ENCODE measurements at places on chromosomes 4 and X.
A peak's percentile ranks its signal among the peaks of the same experiment; 100 is the strongest.

GRCh38 chr4:40196724-40197281 lies at the start of gene RHOH:
TSS of gene RHOH (plus strand) at chr4:40197031. CDS start at chr4:40243387, 46,356 bp downstream.
- DNase-seq, result peak; percentile 66

DNA sequence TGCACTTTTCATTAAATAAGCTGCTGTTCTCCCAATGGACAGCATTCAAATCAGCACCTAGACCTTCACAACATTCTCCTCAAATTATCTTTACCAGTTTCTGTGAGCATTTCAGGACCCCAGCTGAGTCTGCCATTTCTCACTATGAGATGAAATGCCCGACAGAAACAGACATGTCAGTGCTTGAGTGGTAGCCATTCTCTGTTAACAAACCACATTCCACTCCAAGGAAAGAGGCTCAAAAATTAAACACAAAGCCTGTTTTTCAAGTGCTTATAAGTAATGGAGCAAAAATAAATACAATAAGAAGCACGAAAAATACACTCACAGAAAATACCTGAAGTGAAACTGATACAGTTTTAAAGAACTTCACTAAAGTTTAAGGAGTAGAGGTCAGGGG lies 320.2 kb upstream of the PRPS2 start:
- no peak for DNase-seq

DNA sequence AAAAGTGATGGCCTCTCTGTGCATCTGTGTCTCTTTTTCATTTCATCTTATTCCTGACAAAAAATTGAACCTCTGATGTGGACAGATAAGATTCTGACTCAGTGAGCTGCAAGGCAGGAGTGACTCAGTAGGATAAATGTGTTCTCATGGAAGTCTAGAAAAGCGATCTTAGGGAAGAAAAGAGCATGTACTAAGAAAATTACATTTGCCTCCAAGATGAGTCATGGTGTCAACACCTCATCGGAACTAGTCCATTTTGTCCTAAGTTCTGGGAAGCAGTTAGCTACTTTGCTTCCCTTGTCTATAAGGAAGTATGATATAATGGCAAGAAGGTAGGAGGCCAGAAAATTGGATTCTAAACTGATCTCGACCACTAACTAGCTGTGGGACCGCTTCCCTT lies 83.5 kb upstream of the AFF2 start:
- no peak for DNase-seq

DNA sequence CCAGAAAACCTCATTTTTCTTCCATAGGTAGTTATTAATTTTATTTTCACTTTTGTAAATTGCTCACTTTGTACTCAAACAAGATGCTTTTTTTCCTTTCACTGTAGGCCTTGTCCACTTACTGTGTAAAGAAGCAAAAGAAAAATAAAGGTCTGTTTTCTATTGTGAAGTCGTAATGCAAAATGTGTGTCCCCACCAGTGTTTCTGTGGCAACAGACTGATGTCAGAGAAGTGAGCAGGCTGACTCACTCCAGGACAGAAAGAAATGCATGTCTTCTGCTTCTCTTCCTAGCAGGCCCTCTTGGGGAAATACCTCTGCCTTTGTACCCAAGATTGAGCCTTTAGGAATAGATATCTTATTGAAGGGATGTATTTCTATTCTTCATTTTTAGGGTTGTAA lies 30.3 kb downstream of the INPP4B start:
- no peak for DNase-seq

DNA sequence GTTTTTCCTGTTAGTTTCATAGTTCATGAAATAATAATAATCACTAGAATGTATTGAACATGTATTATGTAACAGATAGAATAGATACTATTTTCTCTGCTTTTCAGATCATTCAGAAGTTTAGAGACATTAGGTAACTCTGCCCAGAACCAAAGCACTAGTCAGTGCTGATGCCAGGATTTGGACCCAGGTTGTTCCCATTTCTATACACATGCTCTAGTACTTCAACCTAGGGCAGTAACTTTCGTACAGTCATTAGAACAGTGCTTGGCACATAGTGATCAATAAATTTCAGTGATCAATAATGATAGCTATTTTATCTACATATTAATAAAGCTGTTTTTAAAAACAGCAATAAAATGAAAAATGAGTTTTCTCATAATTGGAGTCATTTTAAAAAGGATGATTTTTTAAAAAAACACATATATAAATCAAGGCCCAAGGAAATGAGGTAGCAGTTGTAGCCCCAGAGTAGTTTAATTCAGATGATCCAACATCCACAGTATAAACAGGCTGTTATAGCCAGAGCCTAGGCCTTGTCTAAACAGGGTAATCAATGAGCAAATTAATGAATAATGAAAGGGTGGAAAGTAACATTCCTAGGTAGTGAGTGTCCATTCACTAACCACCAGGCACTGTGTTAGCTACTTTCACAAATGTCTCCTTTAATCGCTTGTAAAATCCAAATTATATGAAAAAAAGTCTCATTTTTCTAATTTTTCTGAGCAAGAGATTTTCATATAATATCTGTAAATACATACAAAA lies 25.6 kb downstream of the TXK start:
- DNase-seq, result no peak

- DNase-seq, result no peak
These were observed 143.9 kb downstream of the RPS6KA6 start for GRCh38 chrX:84044051-84044450.

DNA sequence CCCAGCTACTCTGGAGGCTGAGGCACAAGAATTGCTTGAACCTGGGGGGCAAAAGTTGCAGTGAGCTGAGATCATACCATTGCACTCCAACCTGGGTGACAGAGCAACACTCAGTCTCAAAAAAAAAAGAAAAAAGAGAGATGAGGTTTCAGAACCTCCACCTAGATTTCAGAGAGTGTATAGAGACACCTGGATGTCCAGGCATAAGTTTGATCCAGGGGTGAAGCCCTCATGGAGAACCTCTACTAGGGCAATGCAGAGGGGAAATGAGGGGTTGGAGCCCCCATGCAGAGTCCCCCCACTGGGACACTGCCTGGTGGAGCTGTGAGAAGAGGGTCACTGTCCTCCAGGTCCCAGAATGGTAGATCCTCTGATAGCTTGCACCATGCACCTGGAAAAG lies 92.8 kb upstream of the HSD17B10 start:
- no peak for DNase-seq

DNA sequence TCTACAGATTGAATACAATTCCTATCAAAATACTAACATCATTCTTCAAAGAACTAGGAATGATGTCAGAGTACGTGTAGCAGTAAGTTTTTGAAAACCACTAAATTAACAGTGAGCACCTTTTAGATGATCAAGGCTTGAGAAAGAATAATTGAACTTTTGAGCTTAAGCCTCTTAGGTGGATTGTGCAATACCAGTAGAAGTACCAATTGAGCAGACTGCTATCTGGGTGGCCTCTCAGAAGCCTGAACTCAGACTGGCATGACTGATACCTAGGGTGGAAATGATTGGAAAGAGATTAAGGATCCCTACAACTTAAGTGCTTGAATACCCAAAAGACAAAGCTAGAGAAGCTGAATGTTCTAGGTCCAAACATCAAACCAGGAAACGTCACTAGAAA lies 200.3 kb upstream of the GALNTL6 start:
- DNase-seq, result no peak

DNA sequence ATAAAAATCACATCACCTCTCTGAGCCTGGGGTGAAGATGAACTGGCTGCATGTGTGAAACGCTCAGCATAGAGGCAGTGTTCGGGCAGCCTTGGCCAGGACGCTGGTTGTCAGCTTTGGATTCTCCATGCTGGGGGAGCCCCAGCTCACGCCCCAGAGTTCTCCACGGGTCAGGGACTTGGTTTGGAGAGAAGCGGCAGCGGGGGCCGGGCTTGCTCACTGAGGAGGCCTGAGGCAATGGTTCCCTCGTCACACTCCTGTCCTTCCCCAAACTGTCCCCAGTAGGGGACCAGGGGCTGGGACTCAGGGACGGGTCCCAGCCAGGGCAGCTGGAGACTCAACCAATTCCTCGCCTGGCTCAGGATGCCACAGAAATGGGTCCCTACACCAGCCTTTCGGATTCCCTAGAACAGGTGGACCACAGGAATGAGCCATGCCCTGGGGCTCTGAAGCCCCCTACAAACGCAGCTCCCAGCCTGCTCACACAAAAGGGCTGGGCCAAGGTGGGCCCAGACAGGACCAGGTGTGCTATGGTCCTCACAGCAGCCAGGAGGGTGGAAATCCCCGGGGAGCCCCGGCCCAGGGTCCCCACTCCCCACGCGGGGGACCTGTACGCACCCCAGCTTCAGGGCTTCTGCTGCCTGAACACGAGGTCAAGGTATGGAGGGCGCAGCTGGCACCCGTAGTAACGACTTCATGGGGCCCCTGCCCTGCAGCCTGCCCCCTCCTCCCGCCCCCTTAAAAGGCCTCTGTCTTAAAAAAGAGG lies 1.4 kb downstream of the MXD4 start:
- no peak for DNase-seq

DNA sequence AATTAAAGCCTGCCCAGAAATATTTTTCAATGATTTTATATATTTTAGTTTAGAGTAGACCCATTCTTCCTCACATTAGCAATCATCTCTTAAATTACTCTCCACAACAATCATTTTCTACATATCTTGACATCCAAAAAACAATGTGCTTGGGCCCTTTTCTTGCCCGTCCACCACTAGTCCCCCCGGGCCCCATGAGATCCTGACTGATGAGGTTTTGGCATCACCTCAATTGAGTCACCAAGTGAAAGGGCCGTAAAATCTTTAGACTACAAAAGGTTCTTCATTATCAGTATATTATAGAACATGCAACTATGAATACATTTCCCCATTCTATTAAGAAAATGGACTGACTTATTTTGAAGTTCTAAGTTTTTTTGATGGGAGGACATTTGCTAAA lies 4.0 kb upstream of the CDKL2 start:
- no peak for DNase-seq

GRCh38 chrX:46327566-46328115 lies 217.6 kb downstream of the ZNF674 start:
- no peak for DNase-seq

- no peak for DNase-seq
These were observed 16.6 kb downstream of the HSD17B13 start for GRCh38 chr4:87306056-87306455.

DNA sequence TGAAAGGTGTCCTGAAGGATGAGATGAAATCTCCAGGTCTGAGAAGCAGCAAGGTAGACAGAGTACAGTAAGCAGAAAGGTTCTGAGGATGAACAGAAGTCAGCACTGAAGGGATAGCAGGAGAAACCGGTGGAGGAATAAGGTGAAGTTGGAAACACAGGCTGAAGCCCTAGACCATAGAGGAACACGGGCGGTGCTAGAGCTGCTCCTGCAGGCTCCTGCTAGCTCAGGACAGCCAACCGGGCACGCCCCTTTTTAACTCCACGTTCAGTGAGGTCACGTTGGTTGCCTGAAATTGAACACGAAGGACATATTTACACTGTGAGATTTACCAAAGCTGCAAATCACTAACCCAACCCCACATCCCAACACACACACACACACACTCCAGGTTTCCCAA lies 1886.4 kb upstream of the AGA start:
- no peak for DNase-seq

DNA sequence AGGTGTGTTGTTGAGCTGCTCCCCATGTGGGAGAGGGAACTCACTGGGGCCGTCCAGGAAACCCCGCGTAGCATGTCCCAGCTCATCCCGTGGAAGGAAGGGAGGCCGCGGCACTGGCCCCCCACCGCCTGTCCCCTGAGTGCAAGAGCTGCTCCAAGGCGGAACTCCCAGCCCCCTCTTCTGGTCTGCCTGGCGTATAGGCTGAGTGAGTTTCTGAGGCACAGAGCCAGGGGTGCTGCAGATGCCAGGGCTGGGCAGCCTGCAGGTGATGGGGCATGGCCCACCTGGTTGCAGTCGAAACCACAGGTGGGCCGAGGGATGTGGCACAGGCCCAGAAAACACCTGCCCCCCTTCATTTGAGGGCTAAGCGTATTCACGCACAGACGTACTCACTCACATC lies 49.6 kb downstream of the ABLIM2 start:
- no peak for DNase-seq

DNA sequence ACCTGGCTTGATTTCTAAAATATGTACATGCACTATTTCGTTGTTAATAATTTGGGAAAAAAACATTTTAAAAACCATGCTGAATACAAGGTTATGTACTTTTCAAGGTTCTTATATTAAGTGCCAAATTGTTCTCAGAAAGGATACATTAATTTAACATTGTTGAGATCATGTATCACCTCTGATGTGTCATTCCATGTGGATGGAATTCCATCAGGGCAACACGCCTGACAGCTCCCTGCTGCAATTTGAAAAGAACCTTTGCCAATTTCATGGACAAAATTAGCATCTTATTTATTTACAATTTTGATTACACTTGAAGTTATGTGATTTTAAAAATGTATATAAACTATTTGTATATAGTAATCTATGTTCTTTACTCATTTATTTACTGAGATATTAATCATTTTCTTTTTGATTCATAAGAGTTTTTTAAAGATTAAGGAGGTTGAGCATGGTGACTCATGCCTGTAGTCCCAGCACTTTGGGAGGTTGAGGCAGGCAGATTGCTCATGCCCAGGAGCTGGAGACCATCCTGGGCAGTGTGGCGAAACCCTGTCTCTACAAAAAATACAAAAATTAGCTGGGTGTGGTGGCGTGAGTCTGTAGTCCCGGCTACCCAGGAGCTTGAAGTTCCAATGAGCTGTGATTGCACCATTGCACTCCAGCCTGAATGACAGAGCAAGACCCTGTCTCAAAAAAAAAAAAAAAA lies 142.8 kb downstream of the ENPP6 start:
- DNase-seq, result no peak

- peak; percentile 16 for DNase-seq
These were observed 395.2 kb downstream of the MID1IP1 start for GRCh38 chrX:39196192-39197102.

GRCh38 chr4:107666134-107666533 lies 53.9 kb downstream of the PAPSS1 start:
- DNase-seq, result no peak

- DNase-seq, result no peak
These were observed 14.7 kb downstream of the FGFRL1 start for GRCh38 chr4:1026115-1026514.

- no peak for DNase-seq
These were observed 551 bp downstream of the NPNT start for GRCh38 chr4:105895583-105896460.

DNA sequence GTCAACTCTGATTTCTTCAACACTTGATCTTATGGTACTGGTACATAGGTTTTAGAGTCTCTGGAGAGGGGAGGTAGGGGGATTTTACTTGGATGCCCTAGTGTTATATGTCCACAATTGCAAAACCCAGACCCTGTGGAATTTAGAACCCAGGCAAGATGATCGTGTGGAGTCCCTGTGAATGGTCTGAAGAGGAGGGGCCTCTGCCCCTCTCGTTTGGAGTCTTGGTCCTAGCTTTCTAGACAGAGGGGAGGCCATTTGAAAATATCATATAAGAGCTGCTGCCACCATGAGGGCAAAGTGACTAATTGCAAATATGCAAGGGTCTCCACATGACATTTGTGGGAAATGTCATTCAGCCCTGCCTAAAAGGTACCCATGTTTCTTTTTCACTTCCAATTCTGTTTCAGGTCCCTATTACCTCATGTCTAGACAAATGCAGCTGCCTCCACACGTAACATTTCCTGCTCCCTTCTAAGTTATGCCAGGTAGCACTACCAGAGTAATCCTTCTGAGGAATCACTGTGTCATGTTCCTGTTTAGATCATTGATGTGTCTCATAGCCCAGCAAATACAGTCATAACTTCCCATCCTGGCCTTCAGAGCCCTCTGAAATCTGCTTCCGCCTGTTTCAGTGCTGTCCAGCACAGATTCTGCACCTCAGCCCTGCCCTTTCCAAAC lies 126.8 kb downstream of the KLHL8 start:
- no peak for DNase-seq

- no peak for DNase-seq
These were observed 87.4 kb downstream of the CCDC160 start for GRCh38 chrX:134324359-134324758.
